Renal cortex interstitium (tissue), 15 donors: ENCODE measurements at places on chromosomes 6 and 20.

GRCh38 chr20:10971096-10971495 is 297.3 kb upstream of the JAG1 start:
- no peak for DNase-seq

- DNase-seq = no peak
Observed at GRCh38 chr20:58012731-58013510, 215.5 kb downstream of the ANKRD60 start.

DNA sequence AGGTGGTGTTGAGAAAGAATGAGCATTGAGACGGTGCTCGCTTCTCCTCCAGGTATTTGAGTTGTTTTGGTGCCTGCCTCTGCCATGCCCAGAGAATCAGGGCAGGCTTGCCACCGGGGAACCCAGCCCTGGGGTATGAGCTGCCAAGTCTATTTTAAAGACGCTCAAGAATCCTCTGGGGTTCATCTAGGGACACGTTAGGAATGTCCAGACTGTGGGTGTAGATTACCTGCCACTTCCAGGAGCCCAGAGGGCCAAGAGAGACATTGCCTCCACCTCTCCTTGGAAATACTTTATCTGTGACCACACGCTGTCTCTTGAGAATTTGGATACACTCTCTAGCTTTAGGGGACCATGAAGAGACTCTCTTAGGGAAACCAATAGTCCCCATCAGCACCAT is 28.3 kb downstream of the SAYSD1 start:
- no peak for DNase-seq

DNA sequence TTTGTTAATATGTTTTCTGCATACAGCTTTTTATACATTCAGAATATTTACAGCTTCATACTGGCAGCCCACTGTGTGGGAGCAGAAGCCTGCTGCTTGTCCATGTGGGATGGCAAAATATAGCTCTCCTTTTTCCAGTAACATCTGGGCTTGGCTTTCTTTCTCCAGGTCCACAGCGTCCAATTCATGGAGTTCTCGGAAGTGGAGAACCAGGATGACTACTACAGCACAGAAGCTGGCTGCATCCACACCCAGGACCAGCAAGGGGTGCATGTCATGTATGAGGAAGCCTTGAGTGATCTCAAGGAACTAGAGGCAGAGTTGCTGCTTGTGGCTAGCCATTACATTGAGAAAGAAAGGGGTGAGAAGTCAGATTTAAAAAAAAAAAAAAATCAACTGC is 143.1 kb downstream of the CD164 start:
- no peak for DNase-seq

- no peak for DNase-seq
Observed at GRCh38 chr6:139751179-139751578, 376.7 kb upstream of the CITED2 start.
